ENCODE measurements at places on chromosomes 7 and 10.

DNA sequence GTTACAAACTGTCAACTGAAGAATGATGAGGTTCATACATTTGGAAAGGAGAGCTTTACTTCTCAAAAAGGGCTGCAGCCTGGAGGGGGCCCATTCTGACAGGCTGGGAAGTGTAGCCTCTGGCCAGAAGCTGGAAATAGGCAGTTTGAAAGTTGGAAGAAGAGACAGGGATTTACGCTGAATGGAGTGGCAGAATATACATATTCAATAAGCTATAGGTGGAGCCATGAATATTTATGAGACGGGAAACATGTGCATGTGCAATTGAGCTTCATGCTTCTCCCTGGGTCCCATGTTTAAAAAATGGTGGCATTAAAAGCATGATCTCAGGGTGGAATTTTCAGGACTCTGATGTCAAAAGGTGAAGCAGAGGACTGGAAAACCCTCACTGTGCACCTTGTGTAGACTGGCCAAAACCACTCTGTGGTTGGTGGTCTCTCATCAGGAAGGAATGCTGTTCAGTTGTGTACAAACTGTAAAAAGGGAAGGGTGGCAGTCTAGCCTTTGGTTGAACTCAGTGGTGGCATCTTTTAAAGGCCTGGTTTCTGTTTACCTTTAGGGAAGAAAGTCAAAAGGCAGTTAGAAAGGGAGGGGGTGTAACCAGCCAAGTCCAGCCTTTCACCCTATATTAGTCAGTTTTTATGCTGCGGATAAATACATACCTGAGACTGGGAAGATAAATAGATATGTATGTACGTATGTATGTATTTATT lies 7.2 kb upstream of the ACTR3B start:
- DNase-seq: no peak

- DNase-seq: no peak
Observed at GRCh38 chr10:119483001-119483400, 59.5 kb downstream of the RGS10 start.

- peak; percentile 20 for DNase-seq
Observed at GRCh38 chr7:137626469-137627067, 220.2 kb downstream of the DGKI start.

DNA sequence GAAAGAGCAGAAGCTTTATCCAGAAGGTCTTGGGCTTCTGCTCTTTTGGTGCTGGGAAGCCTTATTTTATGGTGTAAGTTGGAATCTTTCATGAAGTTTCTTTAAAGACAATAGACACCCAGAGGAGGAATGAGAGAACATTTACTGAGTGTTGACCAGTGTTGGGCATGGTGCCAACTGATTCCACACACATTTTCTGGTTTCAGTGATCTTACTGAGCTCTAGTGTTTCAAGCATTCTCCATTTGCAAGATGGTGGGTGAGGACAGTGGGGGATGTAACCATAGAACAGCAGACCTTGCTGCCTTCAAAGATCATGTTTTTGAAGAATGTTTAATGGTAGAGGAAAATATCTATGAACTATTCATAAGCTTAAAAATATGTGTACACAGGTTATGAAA lies 114.6 kb downstream of the LRMDA start:
- DNase-seq: no peak

DNA sequence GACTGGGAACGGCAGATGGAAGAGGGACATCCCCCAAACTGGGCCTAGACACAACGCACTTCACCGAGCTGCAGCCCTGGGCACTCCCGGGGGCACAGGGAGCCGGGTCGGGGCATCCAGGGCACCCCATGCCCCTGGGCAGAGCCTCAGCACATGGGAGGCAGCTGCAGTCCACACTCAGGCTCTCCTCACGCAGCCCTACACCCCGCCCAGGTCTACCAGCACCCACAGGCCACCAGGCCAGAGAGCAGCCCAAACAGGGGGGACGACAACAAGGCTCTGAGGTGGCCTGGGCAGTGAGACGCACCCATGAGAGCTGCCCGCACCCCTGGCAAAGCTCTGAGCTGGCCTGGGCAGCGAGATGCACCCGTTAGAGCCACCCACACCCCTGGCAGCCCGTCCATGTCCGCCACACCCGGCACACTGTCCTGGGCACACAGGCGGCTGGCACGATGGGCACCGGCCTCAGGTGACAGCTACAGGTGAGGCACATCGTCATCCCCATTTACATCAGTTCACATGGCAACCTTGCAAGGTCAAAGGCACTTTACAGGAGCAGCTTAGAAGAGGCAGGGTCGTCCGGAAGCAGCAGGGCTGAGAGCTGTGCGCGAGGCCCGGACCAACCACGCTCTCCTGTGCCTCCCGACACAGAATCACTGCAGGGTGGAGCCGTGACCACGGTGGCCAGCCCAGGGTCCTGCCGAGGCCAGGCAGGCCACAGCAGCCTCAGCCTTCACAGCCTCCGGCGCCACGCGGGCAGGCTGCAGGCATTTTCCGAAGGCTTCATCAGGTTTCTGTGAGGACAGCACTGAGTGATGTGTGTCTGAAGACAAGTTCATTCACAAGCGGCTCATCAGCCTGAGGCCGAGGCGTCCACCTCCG lies 228.6 kb downstream of the MAD1L1 start:
- DNase-seq: no peak

- DNase-seq: no peak
Observed at GRCh38 chr10:99527526-99528493, 4.9 kb upstream of the NKX2-3 start.

DNA sequence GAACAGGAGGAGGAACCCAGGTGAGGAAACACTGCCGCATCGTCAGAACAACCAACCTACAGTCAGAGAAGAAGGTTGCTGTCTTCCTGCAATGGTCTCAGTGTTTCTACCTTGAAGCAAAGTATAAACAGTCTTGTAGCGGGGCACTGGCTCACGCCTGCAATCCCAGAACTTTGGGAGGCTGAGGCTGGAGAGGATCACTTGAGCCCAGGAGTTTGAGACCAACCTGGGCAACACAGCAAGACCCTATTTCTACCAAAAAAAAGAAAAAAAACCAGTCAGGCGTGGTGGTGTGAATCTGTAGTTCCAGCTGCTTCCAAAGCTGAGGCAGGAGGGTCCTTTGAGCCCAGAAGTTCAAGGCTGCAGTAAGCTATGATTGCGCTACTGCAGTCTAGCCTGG lies 23.4 kb downstream of the SNX8 start:
- DNase-seq: no peak

Data from left lung (tissue), 14 donors.